Immature natural killer cell (primary cell): ENCODE measurements at places on chromosomes 16 and 17. TPM values are rescaled to one million over a fixed set of nuclear protein-coding genes. Genes with fewer than 3 reads are reported as not detected.

- no peak for DNase-seq
Observed at GRCh38 chr17:21001813-21002221, 41.0 kb downstream of the USP22 start.

- no peak for DNase-seq
Observed at GRCh38 chr17:8859027-8859803, 8.3 kb downstream of the PIK3R6 start.

GRCh38 chr16:60203525-60204124 is 1469.5 kb upstream of the GOT2 start:
- DNase-seq: no peak

- no peak for DNase-seq
Observed at GRCh38 chr17:15238676-15239422, 26.3 kb downstream of the PMP22 start.

DNA sequence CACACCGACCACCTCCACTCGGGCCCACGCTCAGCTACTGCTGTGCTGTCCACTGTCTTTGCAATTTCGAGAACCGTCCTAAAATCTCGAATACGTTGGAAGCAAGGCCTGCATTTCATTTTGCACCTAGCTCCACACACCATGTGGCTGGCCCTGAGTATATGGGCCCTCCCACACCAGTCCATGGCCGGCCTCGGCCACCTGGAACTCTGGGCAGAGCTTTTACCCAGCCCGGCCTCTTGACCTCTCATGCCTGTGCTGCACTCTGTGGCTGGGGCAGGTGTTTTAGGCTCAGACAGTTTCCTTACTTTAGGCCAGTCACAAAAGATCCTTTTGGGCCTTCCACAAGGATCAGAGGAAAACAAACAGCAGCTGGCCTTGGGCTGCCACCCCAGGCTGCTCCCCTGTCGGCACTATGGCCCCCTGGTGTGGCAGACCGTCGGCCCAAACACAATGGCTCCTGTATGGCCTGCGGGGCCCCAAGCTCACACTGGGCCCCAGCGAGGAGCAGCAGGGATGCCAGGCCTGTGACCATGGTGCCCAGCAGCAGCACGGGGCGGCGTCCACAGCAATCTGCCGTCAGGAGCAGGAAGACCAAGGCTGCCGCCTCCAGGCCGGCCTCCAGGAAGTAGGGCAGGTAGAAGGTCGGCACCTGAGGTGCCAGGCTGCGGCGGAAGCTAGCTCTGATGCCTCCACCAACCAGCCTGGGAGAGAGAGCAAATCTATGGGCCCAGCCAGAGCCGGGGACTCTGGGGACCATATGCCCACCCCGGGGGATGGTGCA is 2.5 kb downstream of the SLC22A31 start:
- no peak for DNase-seq

GRCh38 chr17:74012465-74012864 is 191.0 kb upstream of the RPL38 start:
- DNase-seq: no peak

DNA sequence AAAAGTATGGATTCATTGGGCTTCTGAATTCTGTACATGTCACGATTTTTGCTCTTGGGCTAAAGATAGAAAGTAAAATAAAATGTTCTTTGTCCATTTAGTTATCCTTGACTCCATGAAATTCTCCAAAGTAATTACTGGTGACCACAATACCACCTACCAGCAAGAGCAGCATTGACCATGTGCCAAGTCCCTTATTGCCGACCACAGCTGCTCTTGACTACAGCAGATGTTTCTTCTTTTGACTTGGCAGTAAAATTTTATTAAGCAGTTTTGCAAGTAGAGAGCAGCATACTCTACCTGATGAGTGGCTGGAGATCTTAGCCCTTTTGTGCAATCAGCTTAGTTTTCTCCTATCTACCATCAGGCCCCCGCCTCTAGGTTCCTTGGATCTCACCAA is 152.2 kb upstream of the TBX2 start:
- DNase-seq: no peak

DNA sequence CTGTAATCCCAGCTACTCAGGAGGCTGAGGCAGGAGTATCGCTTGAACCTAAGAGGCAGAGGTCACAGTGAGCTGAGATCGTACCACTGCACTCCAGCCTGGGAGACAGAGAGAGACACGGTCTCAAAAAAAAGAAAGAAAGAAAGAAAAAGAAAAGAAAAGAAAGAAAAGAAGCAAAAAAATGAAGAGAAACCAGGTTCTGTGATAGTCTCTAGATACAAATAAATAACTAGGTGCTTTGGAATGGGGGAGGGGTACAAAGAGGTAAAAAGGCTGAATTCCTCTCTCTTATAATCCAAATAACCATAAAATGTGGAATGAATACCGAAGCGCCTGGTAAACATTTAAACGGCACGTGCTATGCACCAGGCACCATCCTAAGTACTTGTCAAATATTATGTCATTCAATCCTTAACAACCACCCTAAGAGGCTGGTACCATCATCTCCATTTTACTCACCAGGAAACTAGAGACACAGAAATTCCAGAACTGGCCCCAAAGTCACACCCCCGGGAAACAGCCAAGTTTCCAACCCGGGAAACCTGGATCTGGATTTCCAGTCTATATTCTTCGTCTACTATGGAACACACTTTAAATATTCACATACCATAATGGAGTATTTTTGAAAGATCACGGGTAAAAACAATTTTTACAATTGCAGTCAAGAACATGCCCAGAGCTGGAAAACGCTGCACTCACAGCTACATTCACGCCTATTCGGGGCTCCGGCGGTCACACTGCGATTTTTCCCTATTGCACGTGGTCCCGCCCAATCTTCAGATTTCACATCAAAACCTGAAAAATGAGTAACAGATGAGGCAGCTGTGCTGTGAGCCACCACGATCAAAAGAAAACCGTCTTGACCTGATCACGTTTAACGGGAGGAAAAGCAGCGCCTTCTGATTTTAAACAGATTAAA is 10.5 kb downstream of the NXN start:
- DNase-seq: no peak

- DNase-seq: no peak
Observed at GRCh38 chr16:67506468-67506867, 22.2 kb upstream of the RIPOR1 start.

GRCh38 chr17:7235693-7236665 is 1.7 kb upstream of the DVL2 start:
- DNase-seq: no peak

GRCh38 chr17:61750656-61751055 is 112.7 kb downstream of the BRIP1 start:
- no peak for DNase-seq

GRCh38 chr16:66832661-66833305 is 2.0 kb upstream of the NAE1 start:
- DNase-seq: no peak

- DNase-seq: no peak
Observed at GRCh38 chr17:79091226-79091670, 16.6 kb downstream of the ENGASE start.

DNA sequence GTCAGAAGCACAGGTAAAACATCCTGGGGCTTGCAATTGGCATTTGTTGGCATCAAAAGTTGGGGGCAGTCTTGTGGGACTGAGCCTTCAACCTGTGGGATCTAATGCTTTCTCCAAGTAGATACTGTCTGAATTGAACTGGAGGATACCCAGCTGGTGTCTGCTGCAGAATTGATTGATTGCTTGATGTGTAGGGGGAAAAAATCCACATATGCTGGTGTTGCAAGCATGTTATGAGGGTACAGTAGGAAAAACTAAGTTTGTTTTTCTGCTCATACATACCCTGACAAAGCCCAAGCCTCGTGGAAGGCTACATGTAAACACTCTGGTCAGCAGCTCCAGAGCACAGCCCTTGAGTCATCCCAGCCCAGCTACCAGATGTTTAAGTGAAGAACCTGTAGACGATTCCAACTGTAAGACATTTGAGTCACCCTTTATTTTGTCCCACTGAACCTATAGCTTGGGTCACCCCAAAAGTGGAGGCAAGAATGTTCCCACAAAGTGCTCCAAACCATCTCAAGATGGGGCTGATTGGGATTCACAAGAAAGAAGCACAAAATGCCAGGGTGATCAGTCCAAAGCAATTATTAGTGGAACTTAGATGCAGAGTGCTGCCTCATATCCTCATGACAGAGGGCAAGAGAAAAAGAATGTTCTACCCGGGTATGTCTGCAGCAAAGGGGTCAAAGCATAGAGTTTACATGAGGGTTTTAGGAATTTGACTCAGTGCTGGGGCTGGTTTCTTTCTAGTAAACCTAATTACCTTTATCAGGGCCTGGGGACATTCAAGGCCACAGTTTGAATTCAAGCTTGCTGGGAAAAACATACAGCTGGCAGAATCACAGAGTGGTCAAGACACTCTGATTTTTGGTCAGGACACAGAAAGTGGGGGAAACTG is 9.6 kb upstream of the APPBP2 start:
- no peak for DNase-seq

DNA sequence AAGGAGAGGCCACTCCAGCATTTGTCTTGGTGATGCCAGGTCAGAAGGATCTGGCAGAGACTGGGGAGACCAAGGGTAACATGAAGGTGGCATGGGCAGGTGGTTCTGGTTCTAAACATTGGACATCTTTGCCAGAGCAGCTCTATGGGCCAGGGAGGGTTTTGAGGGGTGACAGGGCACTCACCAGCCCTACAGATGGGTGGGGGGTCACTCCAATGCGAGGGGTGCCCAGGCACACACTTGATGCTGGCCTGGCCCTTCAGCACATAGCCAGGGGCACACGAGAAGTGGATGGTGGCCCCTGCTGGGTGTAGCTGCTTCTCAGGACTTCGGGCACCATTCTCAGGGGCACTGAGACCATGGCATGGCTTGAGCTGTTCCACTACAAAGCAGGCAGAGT is 5.5 kb upstream of the PHF12 start:
- DNase-seq: no peak

- DNase-seq: no peak
Observed at GRCh38 chr17:62754631-62755030, 53.5 kb downstream of the MARCHF10 start.

DNA sequence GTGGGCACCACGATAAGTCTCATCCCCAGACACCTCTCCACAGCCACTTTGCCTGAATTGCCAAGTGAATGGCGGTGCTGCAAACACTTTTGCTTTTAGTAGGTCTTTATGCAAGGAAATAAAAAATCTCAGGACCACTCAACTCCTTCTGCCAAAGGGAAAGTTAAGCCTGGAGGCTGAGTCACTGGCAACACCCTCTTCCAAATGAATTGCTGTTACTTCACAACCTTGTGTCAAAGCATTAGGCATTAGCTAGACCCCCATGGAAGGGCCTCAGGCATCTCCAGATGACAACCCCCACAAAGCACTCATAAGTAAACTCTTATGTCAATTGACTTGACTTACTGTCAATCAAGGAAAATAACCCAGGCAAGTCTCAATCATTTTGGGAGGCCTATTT is 43.0 kb downstream of the RNF112 start:
- no peak for DNase-seq

GRCh38 chr17:82152114-82152513 is 54.1 kb upstream of the FASN start:
- DNase-seq: no peak

- no peak for DNase-seq
Observed at GRCh38 chr16:1163567-1164055, 10.7 kb downstream of the CACNA1H start.

GRCh38 chr16:49588729-49589384 is 215.3 kb downstream of the C16orf78 start:
- DNase-seq: no peak

DNA sequence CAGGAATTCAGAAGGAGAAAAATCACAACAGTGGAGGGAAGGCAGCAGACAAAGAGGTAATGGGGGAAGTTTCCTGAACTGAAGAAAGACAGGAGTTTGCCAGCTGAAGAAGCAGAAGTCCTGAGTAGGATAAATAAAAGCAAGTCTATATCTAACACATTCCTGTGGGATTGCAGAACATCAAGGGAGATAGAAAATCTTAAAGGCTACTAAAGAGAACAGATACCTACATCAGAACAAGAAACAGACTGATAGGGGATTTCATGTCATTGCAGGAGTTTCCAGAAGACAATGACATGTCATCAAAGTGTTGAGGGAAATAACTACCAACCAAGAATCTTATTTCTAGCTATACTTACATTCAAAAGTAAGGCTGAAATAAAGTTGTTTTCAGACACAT is 21.3 kb upstream of the CRYBA1 start:
- DNase-seq: no peak

GRCh38 chr17:511833-512251 is 159.2 kb upstream of the RPH3AL start:
- no peak for DNase-seq

DNA sequence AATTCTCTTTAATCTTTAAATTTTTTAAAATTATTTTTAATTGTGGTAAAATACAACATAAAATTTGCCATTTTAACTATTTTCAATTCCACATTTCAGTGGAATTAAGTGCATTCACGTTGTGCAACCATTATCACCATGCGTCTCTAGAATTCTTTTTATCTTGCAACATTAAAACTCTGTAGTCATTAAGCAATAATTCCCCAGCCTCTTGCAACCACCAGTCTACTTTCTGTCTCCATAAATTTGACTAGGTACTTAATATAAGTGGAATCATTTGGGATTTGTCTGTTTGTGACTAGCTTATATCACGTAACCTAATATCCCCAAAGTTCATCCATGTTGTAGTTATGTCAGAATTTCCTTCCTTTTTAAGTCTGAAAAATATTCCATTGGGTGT is 79.1 kb downstream of the TAOK1 start:
- no peak for DNase-seq

GRCh38 chr16:82061861-82062525 is 26.9 kb downstream of the HSD17B2 start:
- no peak for DNase-seq

DNA sequence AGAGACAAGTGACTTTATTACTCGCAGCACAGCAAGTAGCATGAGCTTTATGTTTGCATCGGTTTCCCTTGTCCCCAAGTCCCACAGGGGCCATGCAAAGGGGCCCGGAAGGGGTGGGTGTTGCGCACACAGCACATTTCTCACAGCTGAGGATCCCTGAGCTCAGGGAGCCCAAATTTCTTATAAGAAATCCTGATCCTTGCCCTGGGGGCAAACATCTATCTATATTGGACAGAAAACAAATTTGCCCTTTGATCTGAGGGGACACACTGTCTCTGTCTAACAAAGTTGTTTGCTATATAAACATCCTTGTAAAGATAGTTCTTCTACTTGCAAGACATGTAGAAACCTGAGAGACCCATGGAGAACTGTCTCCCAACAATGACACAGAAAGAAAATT is 35.7 kb upstream of the MEAK7 start:
- no peak for DNase-seq

DNA sequence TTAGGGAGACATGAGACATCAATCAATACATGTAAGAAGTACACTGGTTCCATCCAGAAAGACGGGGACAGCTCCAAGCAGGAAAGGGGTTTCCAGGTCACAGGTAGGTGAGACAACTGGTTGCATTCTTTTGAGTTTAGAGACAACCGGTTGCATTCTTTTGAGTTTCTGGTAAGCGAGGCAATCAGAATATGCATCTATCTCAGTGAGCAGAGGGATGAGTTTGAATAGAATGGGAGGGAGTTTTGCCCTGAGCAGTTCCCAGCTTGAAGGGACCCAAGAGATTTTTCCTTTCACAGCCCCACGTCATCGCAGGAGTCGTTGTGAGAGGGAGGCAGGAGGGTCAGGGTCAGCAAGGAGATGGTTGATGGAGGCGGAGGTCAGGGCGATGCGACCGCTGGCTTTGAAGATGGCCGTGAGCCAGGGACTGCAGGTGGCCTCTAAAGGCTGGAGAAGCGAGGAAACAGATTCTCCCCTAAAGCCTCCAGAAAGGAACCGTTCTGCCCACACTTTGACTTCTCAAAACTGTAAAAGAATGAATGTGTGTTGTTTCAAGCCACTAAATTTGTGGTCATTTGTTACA is 36.5 kb downstream of the IRF8 start:
- DNase-seq: no peak

Gene ABCC12
- not detected for polyA plus RNA-seq

Gene HP
- not detected for polyA plus RNA-seq

Gene DGKE
- polyA plus RNA-seq: 5.5 TPM

Gene SPHK1
- polyA plus RNA-seq: 3.3 TPM

Gene TMIGD1
- not detected for polyA plus RNA-seq

Gene KRTAP4-5
- polyA plus RNA-seq: not detected

Gene ZG16
- not detected for polyA plus RNA-seq
